ENCODE measurements at places on chromosomes 2 and 18.

GRCh38 chr2:67854798-67855197, 208.0 kb downstream of the C1D start:
- no peak for DNase-seq

- DNase-seq, result no peak
These were observed 318.1 kb downstream of the ZNF521 start for GRCh38 chr18:25033747-25034471.

DNA sequence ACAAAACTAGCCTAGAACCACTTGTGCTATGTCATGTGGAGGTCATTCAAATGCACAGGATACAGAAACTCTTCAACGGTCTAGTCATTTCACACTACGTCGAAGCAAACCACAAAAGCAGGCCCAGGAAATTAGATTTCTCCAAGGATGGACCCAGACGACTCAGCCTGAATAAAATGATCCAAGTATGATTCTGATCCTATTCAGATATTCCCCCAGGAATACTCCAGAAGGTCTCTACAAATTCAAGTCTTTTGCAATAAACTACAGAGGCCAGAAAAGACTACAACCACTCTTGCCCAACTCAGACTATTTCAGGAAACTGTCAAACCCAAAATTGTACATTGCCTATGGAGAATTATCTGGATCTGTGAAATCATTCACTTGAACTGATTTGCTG, 422.5 kb downstream of the METTL4 start:
- no peak for DNase-seq

- no peak for DNase-seq
These were observed 5.1 kb upstream of the MAL start for GRCh38 chr2:95020275-95021022.

DNA sequence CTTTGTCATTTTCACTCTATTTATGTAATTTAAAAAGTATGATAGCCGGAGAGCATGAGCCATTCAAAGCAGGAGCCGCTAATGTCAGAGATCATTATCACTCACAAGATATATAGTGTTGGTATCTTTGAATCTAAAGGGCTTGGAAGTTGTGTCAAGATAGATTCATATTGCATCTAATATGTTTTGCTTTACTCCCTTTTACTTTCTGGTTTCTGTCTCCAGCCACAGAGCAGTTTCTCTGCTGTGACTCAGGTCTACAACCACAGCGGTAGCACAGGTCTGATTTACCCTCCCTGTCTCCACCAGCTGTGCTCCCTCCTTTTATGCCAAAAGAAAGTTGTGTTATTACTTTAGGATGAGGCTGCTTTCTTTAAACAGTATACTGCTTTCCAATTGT, 424.0 kb downstream of the ARHGAP15 start:
- no peak for DNase-seq

GRCh38 chr18:25531207-25531606, 179.2 kb upstream of the ZNF521 start:
- no peak for DNase-seq

GRCh38 chr18:60358516-60358915, 14.1 kb downstream of the MC4R start:
- DNase-seq, result no peak

- DNase-seq, result no peak
These were observed 16.8 kb upstream of the MTERF4 start for GRCh38 chr2:241118737-241119505.
